ENCODE measurements at places on chromosomes 2 and 18.

DNA sequence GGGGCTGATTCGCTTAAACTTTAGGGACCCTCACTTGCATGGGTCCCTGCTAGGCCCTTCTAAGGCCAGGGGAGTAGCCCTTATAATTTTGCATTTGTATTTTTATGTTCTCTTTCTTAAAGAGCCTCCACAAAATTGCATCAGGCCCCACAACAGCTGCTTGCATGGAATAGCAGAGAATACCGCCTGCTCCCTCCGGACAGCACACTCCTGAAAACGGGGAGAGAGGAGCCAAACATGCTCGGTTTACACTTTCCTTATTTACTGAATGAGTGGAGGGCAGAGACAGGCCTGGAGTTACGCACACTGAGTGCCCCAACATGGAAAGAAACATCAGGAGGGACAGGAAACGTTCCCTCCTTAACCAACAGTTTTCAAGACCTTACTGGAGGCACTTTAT is 132.2 kb downstream of the ANTXR1 start:
- no peak for DNase-seq

DNA sequence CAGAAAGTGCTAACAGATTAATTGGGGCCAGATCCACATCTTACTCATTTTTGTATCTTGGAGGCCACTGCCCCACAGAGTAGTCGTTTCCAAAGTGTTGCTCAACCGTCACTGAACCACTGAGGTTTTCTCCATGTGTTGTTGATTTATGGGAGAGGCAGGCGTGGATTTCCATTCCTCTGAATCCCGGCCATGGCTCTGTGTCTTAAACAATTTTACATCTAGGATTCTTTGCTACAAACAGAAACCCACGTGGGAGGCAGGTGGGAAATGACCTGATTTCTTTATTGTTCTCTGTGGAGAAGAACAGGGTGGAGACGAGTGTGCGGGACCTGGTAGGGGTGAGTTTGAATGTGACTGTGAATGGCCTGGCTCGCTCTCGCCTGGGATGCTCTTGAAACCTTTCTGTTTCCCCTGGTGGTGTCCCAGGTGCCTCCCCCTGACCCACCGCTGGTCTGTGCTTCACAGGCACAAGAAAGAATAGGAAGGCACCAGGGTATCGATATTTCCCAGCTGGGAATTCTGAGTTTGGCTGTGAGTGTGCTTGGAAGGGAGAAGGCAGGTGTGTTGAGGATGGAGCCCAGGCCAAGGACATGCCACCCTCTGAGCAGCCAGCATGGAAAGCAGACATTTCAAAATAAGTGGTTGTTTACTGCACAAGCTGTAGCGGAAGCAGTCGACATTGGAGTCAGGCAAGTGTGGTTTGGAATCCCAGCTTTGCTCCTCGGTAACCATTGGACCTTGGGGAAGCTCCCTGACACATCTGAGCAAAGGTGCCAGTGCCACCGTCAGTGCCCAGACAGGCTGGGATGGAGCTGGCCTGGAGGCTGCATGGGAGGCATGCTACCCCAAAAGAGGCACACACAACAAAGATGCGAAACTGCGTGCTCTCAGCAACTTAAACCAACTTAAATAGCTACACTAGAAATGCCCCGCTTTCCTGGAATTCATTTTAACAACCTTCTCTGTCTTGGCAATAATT is 50.0 kb downstream of the LPIN1 start:
- peak; percentile 94 for DNase-seq

- DNase-seq = no peak
These were observed 483.8 kb upstream of the REG3G start for GRCh38 chr2:78541451-78542267.

DNA sequence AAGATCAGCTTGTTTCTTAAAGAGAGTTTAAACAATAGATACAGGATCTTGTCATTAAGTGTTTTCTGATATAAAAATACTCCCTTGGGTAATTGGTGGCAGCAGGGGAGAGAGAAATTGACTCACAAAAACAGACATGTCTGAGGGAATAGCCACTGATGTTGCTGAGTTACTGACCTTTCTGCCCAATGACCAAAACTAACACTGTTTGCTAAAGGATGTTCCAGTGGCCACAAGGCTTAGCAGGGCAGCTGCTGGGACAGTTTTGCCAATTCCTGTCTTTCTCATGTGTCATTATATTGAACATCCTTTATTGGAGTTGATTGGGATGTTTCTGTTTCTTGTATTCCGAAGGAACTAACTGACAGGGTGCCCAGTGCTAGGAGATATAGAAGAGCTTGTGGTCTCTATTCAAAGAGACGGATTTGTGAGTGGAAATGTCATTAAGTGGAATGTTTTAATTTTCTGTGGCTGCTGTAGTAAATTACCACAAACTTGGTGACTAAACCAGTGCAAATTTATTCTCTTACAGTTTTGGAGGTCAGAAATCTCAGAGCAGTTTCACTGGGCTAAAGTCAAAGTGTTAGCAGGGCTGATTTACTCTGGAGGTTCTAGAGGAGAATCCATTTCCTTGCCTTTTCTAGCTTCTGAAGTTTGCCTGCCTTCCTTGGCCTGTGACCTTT is 124.8 kb upstream of the RMDN2 start:
- DNase-seq = no peak

DNA sequence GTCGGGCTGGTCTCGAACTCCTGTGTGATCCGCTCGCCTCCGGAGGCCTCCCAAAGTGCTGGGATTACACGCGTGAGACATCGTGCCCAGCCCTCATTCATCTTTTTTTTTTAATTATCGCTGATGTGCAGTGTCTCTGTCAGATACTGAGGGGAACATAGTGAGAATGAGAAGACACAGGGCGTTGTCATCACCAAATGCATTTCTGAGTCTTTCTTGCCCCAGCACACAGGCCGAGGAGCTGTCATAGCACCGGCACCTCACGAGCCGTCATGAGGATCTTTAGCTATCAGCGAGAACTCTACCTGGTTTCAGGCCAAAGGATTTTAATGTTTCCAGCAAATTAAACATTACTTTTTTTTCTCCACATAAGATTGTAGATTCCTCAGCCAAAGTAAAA is 548.0 kb upstream of the SOX11 start:
- no peak for DNase-seq

GRCh38 chr2:831622-832021 is 119.0 kb upstream of the SNTG2 start:
- DNase-seq = no peak

DNA sequence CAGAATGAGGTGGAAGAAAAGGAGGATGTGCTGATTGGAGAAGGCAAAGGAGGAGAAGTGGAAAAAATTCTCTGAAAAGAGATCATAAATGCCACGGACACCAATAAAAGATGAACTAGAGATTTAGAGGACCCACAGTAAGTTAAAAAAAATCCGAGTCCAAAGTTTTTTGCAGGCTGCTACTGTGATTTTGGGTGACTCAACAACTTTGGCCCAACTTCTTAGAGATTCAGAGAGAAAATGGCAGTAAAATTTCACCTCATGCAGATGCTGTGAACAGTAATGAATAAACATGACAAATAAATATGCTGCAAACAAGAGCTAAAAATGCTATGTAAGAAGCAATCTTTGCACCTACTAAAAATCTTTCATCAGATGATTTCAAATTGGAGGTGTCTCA is 176.9 kb upstream of the SESTD1 start:
- peak; percentile 25 for DNase-seq

DNA sequence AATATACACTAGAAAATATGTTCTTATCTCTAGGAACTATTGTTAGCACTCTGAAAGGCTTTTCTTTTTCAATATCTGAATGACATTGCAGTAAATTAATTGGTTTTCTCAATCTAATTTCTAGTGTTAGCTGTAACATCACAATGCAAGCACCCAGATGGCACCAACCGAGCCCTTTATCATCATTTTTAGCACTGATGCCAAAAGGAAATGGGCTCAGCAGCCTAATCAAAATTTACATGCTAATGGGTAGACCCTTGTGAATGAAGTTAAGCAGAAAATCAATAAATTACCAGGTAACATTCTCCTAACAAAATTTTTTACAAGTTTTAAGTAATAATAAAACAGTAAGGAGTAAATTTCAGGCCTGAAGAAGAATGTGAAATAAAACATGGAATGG is 53.5 kb upstream of the PGAP1 start:
- DNase-seq = no peak

DNA sequence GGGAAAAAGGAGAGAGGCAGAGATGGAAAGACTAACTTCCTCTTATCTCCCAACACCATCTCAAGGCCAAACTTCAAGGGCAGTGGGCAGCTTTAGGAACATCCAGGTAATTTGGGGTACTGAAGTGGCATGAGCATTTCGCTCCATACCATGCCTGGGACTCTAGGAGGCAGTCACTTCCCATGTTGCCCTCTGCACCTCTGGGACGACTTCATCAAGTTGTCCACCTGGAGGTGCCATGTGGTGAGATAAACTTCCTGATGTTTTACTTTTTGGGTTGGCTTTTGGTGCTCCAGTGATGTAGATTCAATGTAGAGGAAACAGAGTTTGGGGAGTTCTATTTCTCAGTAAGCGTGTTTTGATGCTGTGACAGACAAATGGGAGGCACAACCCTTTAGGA is 56.3 kb upstream of the UPP2 start:
- DNase-seq = no peak

GRCh38 chr2:218474527-218474926 is 55.6 kb downstream of the VIL1 start:
- no peak for DNase-seq

- DNase-seq = peak; percentile 37
These were observed 192.7 kb downstream of the DYSF start for GRCh38 chr2:71646028-71646427.

- DNase-seq = no peak
These were observed 50.1 kb upstream of the CRACDL start for GRCh38 chr2:98985905-98986666.

GRCh38 chr2:64595397-64596176 is 58.1 kb downstream of the SERTAD2 start:
- DNase-seq = peak; percentile 50

DNA sequence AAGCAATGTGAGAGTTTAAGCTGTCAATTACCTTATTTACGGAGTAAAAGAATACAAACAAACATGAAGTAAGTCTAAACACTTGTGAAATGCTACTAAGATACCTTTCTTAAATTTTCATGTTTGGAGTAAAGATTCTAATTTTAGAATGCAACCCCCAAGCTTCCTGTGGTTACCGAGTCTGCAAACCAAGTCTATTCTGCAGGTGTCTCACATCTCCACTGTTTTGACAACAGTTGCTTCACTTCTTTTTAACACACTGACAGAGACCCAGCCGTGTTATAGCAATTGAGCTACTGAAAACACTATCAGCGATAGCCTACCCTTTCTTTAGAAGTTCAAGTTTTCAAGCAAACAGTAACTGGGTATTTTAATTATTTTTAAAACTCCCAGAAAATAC is 608.3 kb downstream of the ERBB4 start:
- DNase-seq = no peak

- DNase-seq = no peak
These were observed 30.5 kb downstream of the SLC39A10 start for GRCh38 chr2:195687320-195688086.

GRCh38 chr2:23209059-23209458 is 175.9 kb upstream of the KLHL29 start:
- no peak for DNase-seq

DNA sequence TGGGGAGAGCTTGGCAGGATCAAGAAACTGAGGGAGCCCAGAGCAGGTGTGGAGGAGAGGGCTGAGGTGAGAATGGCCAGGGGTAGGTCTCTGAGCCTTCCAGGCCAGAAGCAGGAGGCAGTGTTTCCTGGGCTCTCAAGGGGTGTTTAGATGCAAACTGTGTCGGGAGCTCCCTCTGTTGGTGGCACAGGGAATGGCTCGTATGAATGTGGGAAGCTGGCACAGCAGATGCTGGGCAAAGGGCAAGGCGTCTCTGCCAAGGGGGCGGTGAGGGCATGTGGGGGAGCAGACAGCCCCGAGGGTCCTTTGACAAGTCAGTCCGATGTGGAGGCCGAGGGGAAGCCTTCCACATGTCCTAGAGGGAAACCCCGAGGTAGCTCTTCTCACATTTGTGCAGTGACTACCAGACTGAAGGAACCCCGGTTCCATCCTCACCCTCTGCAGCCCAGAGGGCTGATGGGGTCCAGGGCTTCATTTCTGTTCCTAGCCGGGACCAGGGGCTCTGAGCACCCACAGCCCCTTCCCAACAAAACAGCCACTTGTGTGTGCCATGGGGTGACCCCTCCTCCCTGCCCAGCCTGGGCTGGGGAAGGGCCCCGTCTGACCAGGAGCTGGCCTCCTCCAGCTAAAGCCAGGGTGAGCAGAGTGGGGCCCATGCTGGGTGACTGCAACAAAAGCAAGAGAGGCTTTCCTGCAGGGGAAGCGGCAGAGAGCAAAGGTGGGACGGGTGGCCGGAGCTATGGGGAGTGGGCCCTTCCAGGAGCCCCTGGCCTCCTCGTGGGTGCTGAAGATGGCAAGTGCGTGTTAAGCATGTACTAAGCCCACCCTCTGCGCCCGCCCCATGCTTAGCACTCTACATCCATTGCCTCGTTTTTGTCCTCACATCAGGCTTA is 103.4 kb downstream of the SEPTIN10 start:
- peak; percentile 65 for DNase-seq

- peak; percentile 26 for DNase-seq
These were observed 900.8 kb downstream of the SLC4A3 start for GRCh38 chr2:220528180-220528675.

DNA sequence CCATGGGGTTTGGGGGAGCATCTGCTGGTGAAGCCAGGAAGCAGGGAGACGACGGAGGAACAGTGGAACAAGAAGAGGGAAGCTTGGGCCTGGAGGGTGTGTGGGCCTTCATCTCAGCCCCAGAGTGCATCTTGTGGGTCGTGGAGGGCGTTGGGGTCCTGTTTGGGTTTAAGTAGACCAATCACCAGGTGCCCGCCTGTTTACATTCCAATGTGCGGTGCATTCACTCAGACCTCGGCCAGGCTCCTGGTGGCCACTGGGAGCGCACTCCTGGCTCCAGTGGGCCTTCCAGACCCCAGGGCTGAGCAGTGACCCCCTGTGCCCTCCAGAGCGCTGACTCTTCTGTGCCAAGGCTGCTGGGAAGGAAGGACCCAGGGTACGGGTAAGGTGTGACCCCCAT is 293.7 kb downstream of the NDUFA10 start:
- no peak for DNase-seq

DNA sequence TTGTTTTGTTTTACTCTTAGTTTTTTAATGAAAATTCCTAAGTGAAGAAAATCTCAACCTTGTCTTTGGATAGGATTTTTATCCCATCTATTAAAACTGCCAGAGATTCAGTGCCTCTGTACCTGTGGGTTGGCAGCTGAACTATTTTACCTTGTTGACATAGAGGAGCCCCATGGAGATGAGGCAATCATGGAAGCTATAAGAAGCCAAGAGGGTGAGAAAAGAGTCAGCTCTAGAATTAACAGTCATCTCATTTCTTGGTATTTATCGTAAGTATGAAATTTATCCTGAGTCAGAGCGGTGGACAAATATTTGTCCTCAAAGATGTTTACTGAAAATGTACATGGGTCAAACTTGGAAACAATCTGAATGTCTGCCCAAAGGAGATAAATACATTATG is 35.8 kb upstream of the PGAP1 start:
- DNase-seq = no peak
